ENCODE measurements at places on chromosomes 12 and 14.

GRCh38 chr12:39235990-39236767, 206.7 kb downstream of the KIF21A start:
- no peak overlapping the region for H3K4me3 ChIP-seq
- DNase-seq, result no peak
- peaks cover 16% of the 10 kb centered on the region for H3K4me1 ChIP-seq
- no peaks in the 10 kb centered on the region for H3K27me3 ChIP-seq
- H3K27ac ChIP-seq, result no peak overlapping the region

DNA sequence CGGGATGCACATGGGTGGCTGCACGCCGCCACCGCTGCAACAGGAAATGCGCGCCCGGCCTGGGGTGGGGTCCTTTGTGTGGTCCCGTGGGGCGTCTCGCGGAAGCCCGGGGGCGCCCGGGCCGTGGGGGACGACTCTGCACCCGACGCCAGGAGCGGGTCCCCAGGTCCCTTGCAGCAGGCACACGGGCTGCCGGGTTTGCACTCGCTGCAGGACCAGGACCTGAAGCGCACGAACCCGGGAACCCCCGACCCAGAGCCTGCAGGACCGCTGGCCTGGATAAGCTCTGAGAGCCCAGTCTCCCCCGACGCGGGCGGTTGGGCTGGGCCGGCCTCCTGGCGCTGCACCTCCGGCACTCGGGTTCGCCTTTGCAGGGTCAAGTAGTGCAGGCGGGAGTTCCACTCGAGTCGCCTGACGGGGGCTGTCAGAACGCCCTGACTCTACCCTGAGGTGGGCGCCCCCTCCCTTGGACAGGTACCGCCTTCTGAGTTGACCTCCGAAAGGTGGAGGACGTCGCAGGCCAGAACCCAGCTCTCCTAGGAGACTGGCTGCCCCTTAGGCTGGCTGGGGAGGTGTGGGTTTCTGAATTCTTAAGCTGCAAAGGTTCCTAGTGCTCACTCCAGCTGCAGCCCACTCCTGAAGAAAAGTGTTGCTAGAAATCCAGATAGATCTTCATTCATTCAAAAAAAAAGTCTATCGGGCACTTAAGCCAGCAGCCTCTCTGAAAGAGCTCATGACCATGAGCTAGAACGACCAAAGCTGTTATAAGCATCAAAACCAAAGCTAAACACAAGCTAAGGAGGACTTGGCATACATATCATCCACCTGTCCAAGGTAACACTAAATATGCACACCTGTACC, 68.0 kb downstream of the RNF34 start:
- H3K27me3 ChIP-seq, result no peaks in the 10 kb centered on the region
- DNase-seq, result peak; percentile 45
- H3K27ac ChIP-seq, result no peak overlapping the region
- H3K4me3 ChIP-seq, result peak overlapping the region; percentile 79
- H3K36me3 ChIP-seq, result no peaks in the 10 kb centered on the region

GRCh38 chr14:100065111-100065871, at the start of gene EVL:
TSS of gene EVL (plus strand) at chr14:100065422. CDS start at chr14:100065501, 79 bp downstream.
- no peaks in the 10 kb centered on the region for H3K36me3 ChIP-seq
- no peak within 1 kb of the TSS for H3K4me3 ChIP-seq
- no peaks in the 10 kb centered on the region for H3K27me3 ChIP-seq
- no peak for DNase-seq
- peaks cover 31% of the 10 kb centered on the region for H3K4me1 ChIP-seq

- H3K27ac ChIP-seq, result no peak overlapping the region
- H3K36me3 ChIP-seq, result peaks cover 29% of the 10 kb centered on the region
- H3K4me1 ChIP-seq, result peaks cover 4% of the 10 kb centered on the region
- DNase-seq, result no peak
These were observed 50.7 kb downstream of the ZC3H14 start for GRCh38 chr14:88613552-88614010.

- peaks cover 5% of the 10 kb centered on the region for H3K4me1 ChIP-seq
- no peak for DNase-seq
- H3K27ac ChIP-seq, result no peak overlapping the region
- H3K4me3 ChIP-seq, result no peak overlapping the region
- peaks cover 8% of the 10 kb centered on the region for H3K36me3 ChIP-seq
- H3K27me3 ChIP-seq, result no peaks in the 10 kb centered on the region
These were observed 27.4 kb downstream of the ABCD4 start for GRCh38 chr14:74275241-74275841.

DNA sequence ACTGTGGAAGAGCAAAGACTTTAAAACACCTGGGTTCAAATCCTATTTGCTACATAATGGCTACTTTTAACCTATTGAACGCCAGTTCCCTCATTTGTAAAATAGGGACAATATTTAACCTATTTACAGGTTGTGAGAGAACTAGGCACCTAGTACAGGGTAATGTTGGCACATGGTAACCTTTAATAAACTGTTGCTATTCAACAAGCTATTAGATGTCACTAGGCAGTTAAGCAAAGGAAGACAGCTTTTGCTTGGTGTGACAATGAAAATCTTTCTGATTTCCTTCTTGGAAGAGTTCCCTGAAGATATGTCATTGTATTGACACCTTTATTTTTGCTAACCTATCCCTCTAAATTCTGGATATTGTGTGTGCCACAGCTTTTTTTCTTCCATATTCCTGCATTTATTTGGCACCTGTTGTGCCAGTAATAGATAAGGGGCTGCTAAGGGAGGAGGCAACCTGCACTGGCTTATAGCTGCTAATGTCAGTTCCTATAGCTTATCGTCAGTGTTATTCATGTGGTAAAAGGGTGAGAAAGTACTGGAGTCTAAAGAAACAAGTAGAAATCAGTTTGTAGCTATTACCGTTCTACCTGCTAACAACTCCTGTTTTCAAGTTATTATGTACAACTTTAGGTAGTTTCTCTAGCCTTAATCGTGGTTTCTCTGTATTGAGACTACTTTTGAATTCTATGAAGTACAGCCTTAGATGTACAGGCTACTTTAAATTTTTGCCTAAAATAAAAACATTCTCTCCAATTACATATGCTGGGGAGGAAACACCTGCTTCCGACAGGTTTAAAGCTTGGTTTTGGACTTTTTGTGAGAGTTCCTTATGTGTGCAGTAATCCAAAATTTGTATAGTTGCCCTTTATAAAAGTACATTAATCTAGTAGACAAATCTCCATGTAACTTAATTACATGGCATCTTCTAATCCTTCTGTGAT, 24.3 kb downstream of the HIF1A start:
- H3K4me1 ChIP-seq, result peaks cover 5% of the 10 kb centered on the region
- no peak overlapping the region for H3K4me3 ChIP-seq
- no peaks in the 10 kb centered on the region for H3K27me3 ChIP-seq
- H3K27ac ChIP-seq, result no peak overlapping the region
- peaks cover under 1% of the 10 kb centered on the region for H3K36me3 ChIP-seq

GRCh38 chr12:12788675-12789368, 3.4 kb downstream of the APOLD1 start:
- peaks cover 45% of the 10 kb centered on the region for H3K4me1 ChIP-seq
- peaks cover 6% of the 10 kb centered on the region for H3K36me3 ChIP-seq
- no peak overlapping the region for H3K27ac ChIP-seq
- H3K4me3 ChIP-seq, result peak overlapping the region; percentile 82
- peaks cover 6% of the 10 kb centered on the region for H3K27me3 ChIP-seq

DNA sequence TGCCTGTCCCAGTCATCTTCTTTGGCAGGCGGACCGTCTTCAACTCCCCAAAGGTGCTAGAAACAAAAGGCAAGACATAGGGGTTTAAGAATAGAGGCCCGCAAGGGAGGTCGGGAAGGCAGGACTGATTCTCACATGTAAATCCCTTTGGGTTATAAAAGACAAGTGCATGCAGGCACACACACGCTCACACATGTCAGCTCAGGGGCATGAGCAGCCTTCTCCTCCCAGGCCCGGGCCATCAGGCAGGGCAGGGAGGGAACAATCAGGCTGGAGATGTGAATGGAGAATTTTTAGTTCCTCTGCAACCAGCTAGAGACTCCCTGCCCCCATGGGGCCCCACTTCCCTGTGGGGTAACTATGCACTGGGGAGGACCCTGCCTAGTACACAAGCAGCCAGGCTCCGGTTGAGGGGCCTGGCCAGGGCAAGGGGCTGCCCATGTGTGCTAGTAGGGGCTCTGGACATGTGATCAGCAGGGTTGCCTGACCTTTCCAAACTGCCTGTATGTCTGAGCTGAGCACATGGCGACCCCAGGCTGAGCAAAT, 107.2 kb downstream of the RBM19 start:
- no peak for DNase-seq
- no peak overlapping the region for H3K27ac ChIP-seq
- no peaks in the 10 kb centered on the region for H3K27me3 ChIP-seq
- no peak overlapping the region for H3K4me3 ChIP-seq

Data from neural crest cell (in vitro differentiated cells).